ENCODE measurements at places on chromosomes 16 and 17. TPM values are rescaled to one million over a fixed set of nuclear protein-coding genes. Genes with fewer than 3 reads are reported as not detected.

ERN2 gene
- total RNA-seq, result not detected

TBC1D3H gene
- not detected for total RNA-seq

GRCh38 chr17:57685499-57686132, 59.5 kb downstream of the CCDC182 start:
- DNase-seq, result no peak

GRCh38 chr17:45906927-45907622, 12.7 kb downstream of the MAPT start:
- DNase-seq, result no peak

All from activated B cell treated with CpG ODN at 0.5 μM for 24 hours (primary cell).